ENCODE measurements at places on chromosomes 4 and X. TPM values are rescaled to one million over a fixed set of nuclear protein-coding genes. Genes with fewer than 3 reads are reported as not detected.

Gene NUP62CL
- 2.3 TPM for total RNA-seq

- DNase-seq: no peak
Measured at GRCh38 chr4:180721356-180721755, 1521.8 kb upstream of the TENM3 start.

- DNase-seq: no peak
Measured at GRCh38 chr4:26839534-26839951, 21.1 kb upstream of the STIM2 start.

- no peak for DNase-seq
Measured at GRCh38 chrX:15242899-15243555, 26.9 kb downstream of the ASB9 start.

- no peak for DNase-seq
Measured at GRCh38 chr4:51831133-51831532, 11.8 kb upstream of the DCUN1D4 start.

- DNase-seq: no peak
Measured at GRCh38 chrX:109372291-109372690, 109.6 kb downstream of the GUCY2F start.

- no peak for DNase-seq
Measured at GRCh38 chr4:121776610-121777401, 11.8 kb upstream of the SMIM43 start.

- DNase-seq: no peak
Measured at GRCh38 chr4:109648266-109648996, 54.8 kb downstream of the CASP6 start.

DNA sequence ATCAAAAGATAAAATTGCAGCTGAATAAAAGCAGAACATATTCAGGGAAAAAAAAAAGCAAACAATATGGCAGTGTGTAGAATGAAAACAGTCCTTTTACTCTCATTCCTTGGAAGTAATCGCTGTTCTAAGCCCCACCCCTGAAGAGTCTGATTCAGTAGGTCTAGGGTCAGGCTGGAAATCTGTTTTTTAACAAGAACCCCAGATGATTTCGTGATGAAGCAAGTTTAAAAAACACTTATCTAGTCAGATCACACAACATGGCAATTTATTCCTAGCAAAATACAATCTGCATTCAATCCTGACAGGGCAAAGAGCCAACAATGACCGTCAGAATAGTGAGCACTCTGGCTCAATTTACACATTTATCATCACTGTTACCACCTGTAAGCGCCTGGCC, 16.1 kb downstream of the FAM120C start:
- DNase-seq: no peak

Gene MPC1L
- not detected for total RNA-seq

Gene NXF2
- not detected for total RNA-seq

Gene SHROOM2
- 6.2 TPM for total RNA-seq

Gene VEGFC
- total RNA-seq: 6.3 TPM

GRCh38 chr4:98951710-98952109, 22.8 kb upstream of the EIF4E start:
- no peak for DNase-seq

Gene SULT1E1
- 12.0 TPM for total RNA-seq

DNA sequence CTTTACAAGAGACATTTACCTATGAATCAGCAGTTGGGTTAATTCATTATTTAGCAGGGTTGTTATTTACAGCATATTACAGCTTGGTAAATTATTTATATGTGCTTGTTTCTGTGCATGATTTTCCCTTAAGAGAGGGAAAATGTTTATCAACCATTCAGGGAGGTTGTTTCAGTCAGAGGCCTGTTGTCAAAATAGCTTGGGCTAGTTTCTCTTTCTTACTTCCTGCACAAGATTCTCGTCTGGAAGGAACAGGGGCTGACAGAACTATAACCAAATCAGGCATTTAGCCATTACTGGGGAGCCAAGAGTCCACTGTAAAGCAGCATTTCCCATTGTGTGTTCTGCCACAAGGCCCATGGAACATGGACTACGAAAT, 135.8 kb downstream of the HS6ST2 start:
- DNase-seq: no peak

- DNase-seq: no peak
Measured at GRCh38 chrX:129606918-129607317, 47.8 kb downstream of the APLN start.

Gene MAGEA4
- not detected for total RNA-seq

Gene RTL9
- total RNA-seq: 0.24 TPM

- no peak for DNase-seq
Measured at GRCh38 chr4:80173841-80174240, 23.5 kb upstream of the PRDM8 start.

DNA sequence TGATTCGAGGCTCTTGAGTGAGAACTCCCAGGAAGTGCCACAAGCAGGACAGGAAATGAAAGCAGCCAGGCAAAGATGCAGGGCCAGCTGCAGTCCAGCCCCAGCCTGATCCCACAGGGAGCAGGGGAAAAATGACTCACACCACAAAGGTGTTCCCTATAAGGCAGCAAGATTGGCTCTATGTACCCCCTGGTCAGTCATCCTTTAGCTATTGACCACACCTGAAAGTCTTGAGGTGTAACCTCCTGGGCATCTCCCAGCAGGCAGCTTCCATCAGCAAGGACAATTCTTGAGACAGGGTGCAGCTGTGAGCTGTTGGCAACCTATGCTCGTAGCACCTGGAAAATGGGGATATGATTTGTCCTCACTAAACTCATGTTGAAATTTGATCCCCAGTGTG, 27.9 kb upstream of the EXOC1L start:
- DNase-seq: no peak

DNA sequence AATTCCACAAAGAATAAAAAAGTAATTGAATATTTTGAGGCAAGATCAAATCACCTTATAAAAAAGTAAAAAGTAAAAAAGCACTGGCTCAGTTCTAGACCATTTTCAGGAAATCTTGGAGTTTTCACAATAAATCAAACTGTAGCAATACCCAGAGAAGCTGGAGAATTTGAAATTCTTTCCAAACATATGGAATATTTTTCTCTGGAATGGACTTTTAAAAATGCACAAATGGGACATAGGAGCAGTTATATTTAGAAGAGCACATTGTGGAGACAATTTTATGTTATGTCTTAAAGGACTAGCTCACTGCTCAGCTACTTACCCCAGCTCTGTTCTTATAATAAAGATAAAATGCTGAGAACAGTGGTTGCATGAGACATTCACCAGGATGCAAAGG, 211.9 kb upstream of the KIT start:
- no peak for DNase-seq

GRCh38 chr4:77734928-77735327, 84.2 kb downstream of the CNOT6L start:
- no peak for DNase-seq

DNA sequence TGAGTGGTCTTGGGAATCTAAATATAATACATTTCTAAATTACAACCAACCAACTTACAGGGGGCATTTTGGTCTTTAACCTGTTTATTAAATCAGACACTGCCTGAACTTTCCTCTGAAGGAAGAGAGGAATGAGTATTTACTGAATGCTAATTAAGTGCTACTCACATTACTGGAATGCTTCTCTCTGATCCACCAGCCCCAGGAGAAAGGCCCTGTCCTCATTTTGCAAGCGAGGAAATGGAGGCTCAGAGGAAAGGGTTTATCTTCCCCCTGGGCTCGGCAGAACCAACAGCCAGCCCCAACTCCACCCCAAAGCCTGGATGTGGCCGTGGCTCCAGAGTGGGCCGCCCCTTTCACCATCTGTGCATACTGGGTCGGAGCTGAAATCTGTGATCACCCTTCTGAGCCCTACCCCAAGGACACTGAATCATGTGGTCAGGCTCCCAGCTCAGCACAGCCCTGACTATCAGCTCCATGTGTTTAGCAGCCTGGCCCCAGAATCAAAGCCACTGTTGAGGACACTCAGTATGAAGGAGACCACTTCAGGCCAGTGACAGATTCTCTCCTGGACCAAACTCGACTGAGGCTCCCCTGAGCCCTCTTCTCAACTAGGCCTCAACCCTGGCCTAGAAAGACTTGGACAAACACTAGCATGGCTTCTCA, 56.7 kb upstream of the ENPP6 start:
- no peak for DNase-seq

GRCh38 chr4:10034612-10035104, 13.4 kb upstream of the SLC2A9 start:
- no peak for DNase-seq

Gene EMD
- 56.6 TPM for total RNA-seq

DNA sequence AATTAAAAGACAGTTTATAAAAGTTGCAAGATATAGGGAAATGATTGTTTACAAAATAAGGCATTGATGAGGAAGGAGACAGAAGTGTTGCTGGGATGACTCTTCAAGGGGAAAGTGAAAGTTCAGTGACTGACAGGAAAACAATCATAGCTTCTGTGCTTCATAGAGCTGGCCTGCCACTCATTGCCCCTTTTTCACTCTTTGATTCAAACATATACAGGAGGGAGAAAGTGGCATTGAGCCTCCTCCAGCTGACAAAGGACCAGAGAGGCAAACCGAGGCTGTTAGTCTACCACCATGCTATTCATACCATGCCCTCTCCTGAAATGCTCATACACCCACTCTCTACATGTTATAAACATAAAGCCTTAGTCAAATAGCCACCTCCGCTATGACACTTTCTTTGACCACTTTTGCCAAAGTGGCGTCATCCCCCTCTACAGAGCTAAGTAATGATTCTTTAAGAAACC, 79.2 kb upstream of the ATOH1 start:
- no peak for DNase-seq

DNA sequence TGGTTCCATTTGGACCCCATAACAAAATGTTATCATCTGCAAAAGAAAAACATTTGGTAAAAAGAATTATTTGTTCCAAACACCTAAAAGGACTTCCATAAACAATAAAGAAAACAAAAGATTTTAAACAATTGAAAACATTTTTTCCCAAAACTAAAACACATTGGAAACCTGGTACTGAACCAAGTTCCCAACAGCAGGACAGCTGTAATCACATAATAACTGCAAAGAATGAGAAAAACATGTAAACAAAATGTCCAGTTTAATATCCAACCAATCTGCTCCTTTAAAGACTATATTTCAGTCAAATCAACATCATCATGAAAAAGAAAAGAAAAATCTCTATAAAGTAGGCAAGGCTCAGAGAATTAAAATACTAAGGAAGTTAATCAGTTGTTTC, 36.3 kb downstream of the PRDM5 start:
- no peak for DNase-seq

DNA sequence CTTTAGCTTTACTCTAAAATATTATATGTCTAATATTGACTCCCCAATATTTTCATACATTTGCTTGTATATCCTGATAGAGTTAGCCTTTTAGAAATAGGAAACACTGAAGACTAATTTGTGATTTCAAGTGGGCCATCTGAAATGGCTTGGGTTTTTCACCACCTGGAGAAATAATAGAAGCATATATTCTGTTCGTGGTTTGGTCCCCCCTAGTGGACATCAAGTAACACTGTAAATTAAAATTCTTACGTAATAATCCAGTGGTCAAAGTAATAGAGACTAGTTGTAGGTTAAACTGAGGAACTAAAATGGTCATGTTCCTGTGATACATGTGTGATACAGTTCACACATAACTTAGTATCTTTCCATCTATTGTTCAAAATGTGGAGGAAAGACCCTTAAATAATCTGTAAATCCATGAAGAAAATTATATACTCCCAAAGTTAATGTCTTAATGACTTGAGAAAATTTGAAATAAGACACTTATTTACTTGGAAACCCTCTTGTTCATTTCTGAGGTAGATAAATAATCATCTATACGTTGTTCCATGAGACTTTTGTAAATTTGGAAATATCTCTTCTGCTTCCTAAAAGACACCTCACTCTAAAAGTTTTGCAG, 79.8 kb upstream of the SMARCAD1 start:
- DNase-seq: no peak

DNA sequence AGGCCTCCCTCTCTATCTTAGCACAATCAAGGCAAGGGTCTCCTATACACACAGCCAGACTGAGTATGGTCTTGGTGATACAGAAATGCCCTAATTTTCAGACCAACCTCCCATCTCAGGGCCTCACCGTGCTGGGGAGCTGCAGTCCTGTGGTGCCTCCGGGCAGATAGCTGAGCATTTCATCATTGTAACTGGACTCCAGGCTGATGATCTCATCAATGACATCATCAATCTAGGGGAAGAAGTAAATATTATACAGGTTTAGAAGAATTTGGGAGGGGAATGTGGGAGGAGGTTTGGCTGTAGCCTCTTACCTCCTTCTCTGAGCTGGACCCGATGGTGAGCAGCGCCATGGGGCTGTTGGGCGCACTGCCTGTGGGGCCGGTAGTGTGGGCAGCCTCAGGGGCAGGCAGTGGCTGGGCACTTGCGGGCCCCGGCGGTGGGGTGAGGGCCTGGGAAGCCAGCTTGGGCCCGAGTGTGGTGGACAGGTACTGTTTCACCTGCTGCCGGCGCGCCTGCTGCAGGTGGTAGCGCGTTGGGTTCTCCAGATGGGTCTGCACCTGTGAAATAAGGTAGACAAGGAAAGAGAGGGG, 5.2 kb downstream of the TFE3 start:
- no peak for DNase-seq

GRCh38 chr4:102405821-102406401, 60.6 kb upstream of the SLC39A8 start:
- DNase-seq: no peak

Gene TECRL
- total RNA-seq: 0.65 TPM

GRCh38 chrX:27599928-27600327, 9.8 kb downstream of the DCAF8L2 start:
- no peak for DNase-seq

DNA sequence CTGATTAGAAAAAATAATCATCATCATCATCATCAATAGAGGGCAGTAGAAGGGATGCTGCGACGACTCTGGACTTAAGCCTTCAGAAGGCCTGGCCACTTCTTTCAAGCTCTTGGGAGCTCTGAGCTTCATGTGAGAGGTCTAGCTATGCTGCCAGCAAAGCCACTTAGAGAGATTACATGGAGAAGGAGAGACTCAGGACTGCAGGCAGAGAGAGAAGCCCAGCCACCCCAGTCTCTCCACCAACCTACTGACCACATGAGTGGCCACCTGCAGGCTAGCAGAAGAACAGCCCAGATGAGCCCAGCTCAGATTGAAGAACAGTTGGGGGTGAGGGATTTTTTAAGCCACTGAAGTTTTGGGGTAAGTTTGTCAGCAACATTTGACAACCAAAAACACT, 17.1 kb upstream of the TMEM150C start:
- DNase-seq: no peak

GRCh38 chr4:28562913-28563312, 1702.3 kb downstream of the STIM2 start:
- DNase-seq: no peak

Gene FGG
- total RNA-seq: 11.2 TPM

DNA sequence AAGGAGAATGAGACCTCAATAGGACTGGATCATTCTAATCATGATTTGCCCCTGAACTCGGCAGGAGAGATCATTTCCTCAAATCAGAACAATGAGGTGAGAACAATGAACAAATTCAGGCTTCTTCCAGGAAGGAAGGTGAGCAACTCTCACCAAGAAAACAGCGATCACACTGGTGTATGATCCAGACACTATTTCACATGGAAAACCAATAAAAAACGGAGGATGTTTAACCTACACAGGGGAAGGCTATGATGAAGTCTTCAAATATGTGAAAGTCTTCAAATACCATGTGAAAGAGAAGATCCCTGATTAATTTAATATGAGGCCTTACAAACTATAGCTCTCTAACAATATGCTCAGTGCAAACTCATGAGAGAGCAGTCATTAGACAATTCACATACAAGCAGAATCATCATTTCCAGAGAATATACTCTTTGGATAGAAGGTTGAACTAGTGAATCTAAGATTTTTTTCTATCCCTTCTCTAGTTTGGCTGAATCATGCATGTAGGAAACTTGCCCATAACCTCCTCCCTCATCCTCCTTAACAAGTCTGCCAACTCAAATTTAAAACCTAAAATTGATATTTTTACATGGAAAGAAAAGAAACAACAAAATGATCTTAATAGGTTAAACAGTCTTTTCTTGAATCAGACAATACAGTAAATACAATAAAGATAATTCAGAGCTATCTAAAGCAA, 122.5 kb downstream of the ADAMTS3 start:
- DNase-seq: no peak

Gene LONRF3
- total RNA-seq: 23.0 TPM

Measured in left lung (tissue), 14 donors.